Adrenal gland (tissue), 19 donors: ENCODE measurements at places on chromosomes 4 and X. TPM values are rescaled to one million over a fixed set of nuclear protein-coding genes. Genes with fewer than 3 reads are reported as not detected.

DNA sequence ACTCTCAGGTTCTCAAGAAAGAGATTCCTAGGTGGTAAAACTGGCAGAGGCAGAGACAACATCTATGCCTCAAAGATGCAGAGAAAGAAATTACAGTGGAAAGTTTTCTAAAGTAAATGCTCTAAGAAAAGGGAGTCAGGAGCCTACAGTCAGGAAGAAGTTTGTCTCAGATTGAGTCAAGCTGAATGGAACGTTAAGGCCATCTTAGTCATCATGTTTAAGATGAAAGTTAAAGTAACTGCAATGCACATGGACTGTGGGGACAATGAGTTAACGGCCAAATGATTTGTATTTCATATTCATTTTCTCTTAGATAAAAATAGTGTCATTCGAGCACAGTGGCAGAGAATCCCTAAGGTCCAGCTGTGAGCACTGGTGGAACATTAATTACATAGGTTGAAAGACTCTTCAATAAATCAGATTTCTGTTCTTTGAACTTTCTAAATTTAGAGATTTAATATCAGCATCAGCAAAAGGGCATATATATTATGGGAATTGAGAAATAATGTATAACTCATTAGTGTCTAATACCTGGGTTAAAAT lies 384.6 kb downstream of the DTHD1 start:
- DNase-seq, result no peak

GRCh38 chrX:130159776-130160175 lies 5.9 kb downstream of the AIFM1 start:
- DNase-seq, result no peak

The PABPC1L2A gene
- not detected for total RNA-seq

- DNase-seq, result no peak
Observed at GRCh38 chr4:24888475-24889344, 24.1 kb downstream of the CCDC149 start.

The TAF7L gene
- total RNA-seq, result not detected

The MORC4 gene
- total RNA-seq, result 30.6 TPM

GRCh38 chr4:105978684-105979296 lies 83.5 kb downstream of the NPNT start:
- no peak for DNase-seq

DNA sequence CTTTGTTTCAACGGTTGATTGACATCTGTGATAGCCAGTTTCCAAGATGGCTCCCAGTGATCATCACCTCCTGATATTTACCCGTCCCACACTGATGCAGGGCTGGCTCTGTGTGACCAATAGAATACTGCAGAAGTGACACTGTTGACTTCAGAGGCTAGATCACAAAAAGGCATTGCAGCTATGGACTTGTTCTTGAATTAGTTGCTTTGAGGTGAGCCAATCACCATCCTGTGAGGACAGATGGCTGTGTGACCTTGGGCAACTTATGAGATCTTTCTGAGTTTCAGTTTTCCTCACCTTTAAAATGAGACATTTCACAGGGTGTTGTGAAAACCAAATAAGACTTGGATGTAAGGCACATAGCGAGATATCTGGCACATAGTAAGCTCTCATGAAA lies 1.8 kb upstream of the GPR82 start:
- DNase-seq, result no peak

The MFAP3L gene
- 4.0 TPM for total RNA-seq

DNA sequence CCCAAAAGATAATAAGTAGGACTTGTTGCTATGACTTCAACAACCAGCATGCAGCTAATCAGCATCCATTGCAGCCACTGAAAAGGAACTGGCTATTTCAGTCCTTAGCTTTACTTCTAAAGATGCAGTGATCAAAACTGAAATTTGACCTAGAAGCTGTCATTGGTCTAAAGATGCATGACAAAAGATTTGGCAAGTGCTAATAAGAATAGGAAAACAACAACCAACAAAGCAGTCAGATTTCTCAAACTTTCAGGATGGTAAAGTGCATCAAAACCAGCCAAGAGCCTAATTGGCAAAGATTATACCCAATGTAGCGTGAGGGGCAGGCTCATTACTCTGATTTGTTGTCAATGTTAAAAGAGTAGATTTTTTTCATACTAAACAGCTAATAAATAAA lies 77.1 kb upstream of the WDR17 start:
- DNase-seq, result no peak

GRCh38 chrX:107659286-107659685 lies 31.0 kb downstream of the PRPS1 start:
- no peak for DNase-seq

DNA sequence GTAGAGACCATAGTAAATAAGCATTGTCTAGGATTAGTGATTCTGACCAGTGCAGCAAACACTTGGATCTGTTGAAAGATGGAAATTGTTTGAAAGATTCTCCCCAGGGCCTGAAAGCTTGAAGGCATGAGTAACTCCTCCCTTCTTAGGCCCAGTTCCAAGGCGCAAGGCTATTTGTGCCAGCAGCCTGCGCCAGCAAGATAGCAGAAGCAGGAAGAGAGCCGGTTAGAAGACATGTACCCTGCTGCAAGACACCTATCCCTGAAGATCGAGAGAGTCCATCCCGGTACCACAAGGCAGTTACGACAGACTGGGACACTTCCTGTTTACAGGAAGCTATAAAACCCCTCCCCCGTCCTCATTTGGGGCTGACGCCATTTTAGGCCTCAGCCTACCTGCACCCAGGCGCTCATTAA lies 72.4 kb upstream of the JADE1 start:
- DNase-seq, result no peak

GRCh38 chr4:119135721-119136121 lies at the start of gene MYOZ2:
MYOZ2 (plus strand) TSS chr4:119135832; CDS start chr4:119136526, 694 bp downstream.
- DNase-seq, result no peak

DNA sequence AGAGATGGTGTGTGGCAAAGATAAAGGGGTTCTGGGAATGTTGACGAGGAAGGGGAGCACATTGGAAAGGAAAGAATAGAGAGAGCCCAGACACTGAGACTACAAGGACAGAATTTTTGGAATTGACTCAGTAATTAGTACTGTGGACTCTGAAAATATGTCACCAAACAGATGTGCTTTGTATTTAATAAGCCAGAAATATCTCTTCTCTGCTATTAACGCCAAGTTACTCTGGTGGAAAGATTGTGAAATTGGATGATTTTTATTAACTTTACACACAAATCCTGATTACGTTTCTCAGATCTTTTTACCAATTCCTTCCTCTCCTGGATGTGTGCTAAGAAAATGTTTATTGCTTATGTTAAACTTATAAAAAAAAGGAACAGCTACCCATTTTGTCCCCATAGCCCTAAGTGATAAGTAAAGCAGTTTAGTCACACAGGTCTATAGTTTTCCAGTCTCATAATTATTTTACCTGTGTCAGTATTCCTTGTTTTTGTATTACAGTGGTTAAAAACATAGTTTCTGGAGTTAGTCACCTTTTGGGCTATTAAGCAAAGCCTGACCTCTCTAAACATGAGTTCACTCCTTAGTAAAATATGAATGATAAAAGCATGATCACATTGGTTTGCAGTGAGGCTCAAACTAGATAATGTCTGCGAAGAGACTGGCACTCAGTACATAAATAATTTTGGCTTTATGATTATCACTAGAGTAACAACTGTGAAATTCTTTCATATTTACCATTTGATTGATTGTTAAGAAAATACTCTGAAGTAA lies 1068.3 kb downstream of the STIM2 start:
- DNase-seq, result no peak

The SMIM31 gene
- not detected for total RNA-seq

DNA sequence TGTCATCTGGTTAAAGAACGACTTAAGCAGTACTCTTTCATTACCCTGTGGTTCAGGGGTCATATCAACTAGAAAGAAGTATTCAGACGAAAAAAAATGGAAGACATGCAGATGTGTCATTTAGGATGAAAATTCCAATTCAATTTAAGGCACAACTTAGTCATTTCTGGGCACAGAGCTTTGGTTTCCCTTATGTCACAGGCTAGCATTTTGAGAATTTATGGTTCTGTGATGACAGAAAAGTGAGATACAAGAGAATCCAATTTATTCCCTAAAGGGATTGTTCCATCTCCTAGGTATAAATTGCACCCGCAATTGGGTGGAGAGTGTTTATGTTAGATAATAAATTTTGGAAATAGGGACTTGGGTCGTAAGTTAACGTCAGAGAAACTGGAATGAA lies 306.6 kb downstream of the STK32B start:
- DNase-seq, result no peak

The NOCT gene
- 3.2 TPM for total RNA-seq

GRCh38 chr4:143441109-143441508 lies 72.4 kb upstream of the SMARCA5 start:
- DNase-seq, result no peak

GRCh38 chr4:99586797-99587196 lies 12.2 kb downstream of the MTTP start:
- DNase-seq, result no peak

DNA sequence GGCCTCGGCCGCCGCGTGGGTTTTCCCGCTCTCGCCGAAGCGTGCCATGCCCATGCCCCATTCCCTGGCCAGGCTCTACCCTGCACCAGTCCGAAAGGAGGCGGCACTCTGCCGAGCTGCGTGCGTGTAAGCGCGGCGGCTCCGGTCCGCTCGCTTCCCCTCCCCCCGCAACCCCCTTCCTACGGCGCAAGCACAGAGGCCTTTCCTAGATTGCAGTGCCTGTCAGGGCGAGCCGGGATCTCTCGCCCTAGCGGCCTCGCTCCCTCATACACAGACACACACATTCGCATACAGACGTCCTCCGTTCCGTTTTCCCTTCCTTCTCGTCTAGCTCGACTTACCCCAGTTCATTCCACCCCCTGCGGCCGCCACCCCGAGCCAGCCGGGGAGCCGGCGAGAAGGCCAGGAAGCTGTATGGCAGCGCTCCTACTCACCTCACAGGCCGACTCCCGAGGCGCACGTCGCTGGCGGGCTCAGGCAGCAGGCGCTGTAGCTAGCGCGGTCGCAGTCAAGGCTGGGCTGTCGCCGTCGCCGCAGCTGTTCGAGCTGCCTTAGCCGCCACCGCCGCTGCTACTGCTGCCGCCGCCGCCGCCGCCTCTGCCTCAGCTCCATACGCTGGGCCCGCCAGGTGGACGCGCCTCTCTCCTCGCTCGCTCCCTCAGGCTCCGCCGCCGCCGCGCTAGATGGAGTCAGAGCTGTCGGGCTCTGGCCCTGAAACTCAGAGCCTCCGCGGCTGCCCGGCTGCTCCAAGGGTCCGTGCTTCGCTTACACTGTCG lies 615 bp downstream of the NEXMIF start:
- DNase-seq, result peak; percentile 40

DNA sequence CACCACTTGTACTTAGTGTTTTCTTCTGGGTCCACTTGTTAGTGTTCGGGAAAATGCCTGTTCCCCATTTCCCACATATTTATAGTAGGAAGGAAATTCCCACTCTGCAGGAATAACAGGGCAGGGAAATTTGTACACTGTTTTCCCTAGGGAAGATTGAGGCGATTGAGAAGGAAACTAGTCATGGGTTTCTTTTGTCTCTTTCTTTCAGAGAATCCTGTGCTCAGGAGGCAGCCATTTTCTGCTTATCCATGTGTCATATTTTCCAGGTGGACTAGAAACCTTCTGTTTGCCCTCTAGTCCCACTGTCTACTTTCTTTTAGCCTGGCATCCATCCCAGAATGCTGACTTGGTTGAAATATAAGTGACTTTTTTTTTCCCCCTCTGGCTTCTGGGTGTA lies 299.1 kb upstream of the ANKRD50 start:
- no peak for DNase-seq
